Hippocampal formation (tissue), 2 donors: ENCODE measurements at places on chromosomes 12 and 14.

DNA sequence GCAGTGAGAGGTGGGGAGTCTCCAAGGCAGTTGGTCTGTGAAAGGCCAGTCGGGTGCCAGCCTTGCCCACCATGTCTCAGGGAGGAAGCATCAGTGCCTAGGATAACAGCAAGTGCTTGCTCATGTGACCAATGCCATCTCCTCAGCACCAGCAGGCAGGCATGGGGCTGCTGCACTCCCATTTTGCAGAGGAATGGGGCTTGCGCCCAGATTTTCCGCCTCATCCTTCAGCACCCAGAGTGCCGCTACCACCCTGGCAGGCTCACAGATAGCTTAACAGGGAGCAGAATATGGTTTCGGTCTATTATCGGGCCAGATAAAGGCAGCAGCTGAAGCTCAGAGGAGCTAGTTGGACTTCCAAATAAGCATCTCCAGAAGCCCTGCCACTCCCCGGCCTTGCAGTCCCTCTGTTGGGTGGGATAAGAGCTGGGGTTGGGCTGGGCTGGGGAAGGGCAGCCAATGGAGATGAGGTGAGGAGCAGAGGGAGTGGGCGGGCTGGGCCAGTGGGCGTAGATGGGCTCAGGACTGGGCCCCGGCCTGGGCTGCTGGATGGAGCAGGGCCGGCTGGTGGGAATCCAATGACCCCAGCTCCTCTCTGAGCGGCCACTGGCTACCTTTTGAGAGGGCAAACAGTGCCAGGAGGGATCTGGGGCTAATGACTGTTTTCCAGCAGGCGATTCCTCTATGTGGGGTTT lies 8.4 kb upstream of the KRT80 start:
- DNase-seq, result no peak

- no peak for DNase-seq
Measured at GRCh38 chr14:95421741-95422140, 94.7 kb downstream of the SYNE3 start.

- DNase-seq, result no peak
Measured at GRCh38 chr12:122937622-122938091, 28.6 kb downstream of the ABCB9 start.

- DNase-seq, result no peak
Measured at GRCh38 chr12:20475542-20475941, 107.2 kb downstream of the PDE3A start.

DNA sequence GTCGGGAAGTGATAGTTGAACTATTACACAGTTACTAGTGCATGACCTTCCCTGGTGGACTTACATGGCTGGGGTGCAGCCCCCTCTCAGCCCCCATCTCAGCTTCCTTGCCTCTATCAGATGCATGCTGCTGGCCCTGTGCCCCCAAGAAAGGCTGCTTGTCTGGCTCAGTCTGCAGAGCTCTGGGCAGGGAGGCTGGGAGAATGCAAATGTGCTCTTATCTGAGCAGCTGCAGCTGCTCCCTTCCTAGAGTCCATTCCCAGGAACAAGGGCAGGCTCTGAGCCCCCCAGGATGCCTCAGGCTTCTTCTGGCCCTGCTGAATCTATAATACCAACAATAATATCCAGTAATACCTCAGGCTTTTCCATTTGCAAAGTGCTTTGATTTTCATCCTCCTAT lies 218.1 kb upstream of the SRRM4 start:
- no peak for DNase-seq

- no peak for DNase-seq
Measured at GRCh38 chr12:45654002-45654665, 75.4 kb upstream of the ARID2 start.

- no peak for DNase-seq
Measured at GRCh38 chr12:4001841-4002240, 128.6 kb upstream of the PARP11 start.

- no peak for DNase-seq
Measured at GRCh38 chr12:78888568-78888967, 24.0 kb downstream of the SYT1 start.

DNA sequence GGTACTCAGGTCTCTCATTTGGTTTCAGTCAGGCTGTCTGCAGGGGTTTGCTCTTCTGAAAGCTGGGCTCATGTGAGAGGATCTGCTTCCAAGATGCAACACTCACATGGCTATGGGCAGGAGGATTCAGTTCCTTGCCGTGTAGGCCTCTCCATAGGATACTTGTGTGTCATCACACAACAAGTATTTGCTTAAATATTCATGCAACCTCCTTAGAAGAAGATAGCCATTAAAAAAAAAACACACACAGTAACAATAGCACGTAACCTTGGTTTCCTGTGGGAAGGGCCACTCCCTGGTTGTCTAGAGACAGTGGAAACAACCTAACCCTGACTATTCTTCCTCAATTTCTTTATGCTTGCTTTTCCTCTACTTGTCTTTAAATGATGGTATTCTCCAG lies 31.8 kb upstream of the CLEC4E start:
- DNase-seq, result no peak

DNA sequence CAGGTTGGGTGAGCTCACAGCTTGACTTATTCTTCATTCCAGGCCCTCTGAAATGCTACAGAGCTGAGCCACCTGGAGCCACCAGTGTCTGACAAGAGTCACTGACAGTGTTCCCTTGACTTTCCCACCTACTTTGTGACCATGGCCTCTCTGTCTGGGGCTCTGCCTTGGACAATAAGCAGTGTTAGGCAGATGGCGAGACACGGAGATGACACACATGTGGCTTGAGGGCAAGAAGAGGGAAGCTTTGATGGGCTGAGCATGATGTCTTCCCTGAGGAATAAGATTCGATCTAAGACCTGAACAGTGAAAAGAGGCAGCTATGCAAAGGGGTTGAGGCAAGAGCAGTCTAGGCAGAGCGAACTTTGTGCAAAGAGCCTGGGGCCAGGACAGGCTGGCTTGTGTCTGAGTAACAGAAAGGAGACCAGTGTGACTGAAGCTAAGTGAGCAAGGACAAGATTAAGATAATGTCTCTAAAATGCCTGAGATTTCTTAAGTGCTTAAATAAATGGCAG lies 105.5 kb downstream of the NUAK1 start:
- no peak for DNase-seq

GRCh38 chr14:92253381-92253894 lies 69.5 kb upstream of the SLC24A4 start:
- DNase-seq, result no peak

GRCh38 chr12:5456030-5456429 lies 24.1 kb downstream of the NTF3 start:
- DNase-seq, result no peak

- DNase-seq, result no peak
Measured at GRCh38 chr14:104953097-104953496, 25.1 kb downstream of the AHNAK2 start.

GRCh38 chr14:58972233-58973017 lies 216.0 kb upstream of the DAAM1 start:
- no peak for DNase-seq

DNA sequence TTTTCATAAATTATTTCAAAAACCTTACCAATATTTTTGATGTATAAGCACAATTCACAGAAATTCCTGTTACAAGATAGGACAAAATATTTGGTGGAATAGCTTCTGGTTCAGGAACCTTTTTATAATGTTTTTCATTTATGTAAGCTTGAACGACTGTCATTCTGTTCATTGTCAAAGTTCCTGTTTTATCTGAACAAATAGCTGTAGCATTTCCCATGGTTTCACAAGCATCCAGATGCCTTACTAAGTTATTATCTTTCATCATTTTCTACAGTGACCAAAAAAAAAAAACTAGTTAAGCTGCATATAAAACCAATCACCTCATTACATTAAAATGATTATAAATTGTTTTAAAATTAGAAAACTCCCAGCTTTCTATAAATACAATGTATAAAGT lies 87.1 kb downstream of the ATP2B1 start:
- DNase-seq, result no peak

GRCh38 chr14:51208982-51209381 lies 31.1 kb upstream of the TMX1 start:
- no peak for DNase-seq

GRCh38 chr14:69285661-69286255 lies 25.8 kb downstream of the GALNT16 start:
- DNase-seq, result no peak

GRCh38 chr12:18242380-18243089 lies 18.8 kb upstream of the PIK3C2G start:
- DNase-seq, result no peak

DNA sequence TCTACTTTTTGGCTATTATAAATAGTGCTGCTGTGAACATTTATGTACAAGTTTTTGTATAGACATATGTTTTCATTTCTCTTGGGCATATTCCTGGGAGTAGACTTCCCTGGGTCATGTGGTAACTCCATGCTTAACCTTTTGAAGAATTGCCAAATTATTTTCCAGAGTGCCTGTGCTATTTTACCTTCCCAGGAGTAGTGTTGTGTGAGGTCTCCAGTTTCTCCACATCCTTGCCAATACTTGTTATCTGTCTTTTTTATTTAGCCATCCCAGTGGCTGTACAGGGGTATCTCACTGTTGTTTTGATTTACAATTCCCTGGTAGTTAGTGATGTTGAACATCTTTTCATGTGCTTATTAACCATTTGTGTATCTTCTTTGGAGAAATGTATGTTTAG lies 18.9 kb downstream of the UBE3B start:
- no peak for DNase-seq

DNA sequence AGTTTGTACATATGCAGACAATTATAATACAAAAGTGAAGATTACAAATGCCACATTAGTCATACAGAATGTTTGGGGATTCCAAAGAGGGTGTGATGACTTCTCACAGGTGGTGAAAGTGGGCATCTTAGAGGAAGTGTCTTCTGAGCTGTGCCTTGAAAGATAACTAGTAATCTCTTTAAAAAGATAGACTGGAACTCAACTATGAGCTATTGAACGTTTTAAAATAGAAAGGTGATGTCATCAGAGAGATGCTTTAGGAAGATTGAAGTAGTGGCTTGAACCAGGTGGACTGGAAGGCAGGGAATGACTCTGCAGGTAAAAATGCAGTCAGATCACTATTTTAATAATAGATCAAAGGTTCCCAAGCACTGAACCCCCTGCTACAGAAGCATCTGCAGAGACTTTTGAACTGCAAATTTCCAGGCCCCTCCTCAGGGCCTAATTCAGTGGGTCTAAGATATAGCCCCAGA lies 50.3 kb downstream of the SYT1 start:
- DNase-seq, result no peak

- no peak for DNase-seq
Measured at GRCh38 chr12:113221997-113222729, 899 bp downstream of the TPCN1 start.

DNA sequence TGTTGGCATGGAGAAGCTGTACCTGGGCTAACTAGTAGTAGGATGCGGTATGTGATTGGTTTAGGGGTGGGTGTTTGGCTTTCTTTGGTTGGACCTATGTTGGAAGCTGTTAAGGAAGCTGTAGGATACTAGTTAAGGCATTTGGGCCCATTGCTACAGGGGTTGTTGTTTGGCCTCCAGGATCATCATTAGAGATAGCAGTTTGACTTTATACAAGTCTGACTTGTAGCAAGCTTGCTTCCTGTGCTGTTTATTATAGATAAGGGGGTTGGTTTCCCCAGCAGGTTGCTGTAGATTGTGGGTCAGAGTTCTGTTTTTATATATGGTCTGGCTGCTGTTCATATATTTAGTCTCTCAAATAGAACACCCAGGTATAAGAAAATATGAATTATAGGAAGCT lies 1.4 kb upstream of the PRIM1 start:
- no peak for DNase-seq
